ENCODE measurements at places on chromosomes 2 and 18.

GRCh38 chr2:128535953-128536352 lies 217.3 kb upstream of the HS6ST1 start:
- DNase-seq = no peak

GRCh38 chr2:161141033-161141432 lies 19.2 kb upstream of the TANK start:
- no peak for DNase-seq

GRCh38 chr2:216117561-216118340 lies 8.6 kb downstream of the XRCC5 start:
- DNase-seq = no peak

GRCh38 chr2:109537565-109538222 lies 76.1 kb downstream of the SEPTIN10 start:
- no peak for DNase-seq

GRCh38 chr2:7800031-7800430 lies 881.8 kb upstream of the ID2 start:
- no peak for DNase-seq

- no peak for DNase-seq
Measured at GRCh38 chr2:237132799-237133198, 47.1 kb downstream of the COPS8 start.

DNA sequence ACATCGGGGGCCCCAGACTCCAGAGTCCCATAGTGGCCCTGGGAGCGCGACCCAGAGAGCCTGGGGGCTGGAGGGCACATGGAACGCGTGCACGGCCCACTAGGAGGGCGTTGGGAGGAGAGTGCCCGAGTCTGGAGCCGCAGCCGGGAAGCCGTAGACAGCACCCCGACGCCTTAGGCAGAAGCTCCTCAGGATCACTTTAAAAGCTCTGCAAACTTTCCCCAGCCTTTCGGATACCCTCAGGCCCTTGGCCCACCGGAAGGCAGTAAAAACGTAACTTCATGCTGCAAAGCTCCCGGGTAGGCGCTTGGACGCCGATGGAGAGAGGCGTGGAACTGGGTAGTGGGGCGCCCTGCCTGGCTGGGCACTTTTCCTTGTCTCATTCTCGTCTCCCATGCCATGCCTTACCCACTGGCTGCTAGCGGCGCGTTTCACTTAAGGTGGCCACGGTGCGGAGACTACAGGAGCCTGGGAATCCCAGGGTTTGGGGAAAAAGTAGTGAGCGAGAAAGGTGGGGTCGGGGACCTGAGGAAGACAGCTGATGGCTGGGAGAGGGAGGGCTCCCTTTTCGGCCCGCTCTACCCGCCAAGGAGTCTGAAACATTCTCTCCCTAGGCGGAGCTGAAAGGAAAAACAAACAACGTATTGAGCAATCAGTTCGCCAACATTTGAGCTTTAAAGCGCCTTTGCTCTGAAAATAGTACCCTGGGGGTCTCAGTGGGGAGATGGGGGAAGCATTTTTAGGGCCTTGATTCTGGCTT lies 141.8 kb downstream of the MEIS1 start:
- DNase-seq = no peak

DNA sequence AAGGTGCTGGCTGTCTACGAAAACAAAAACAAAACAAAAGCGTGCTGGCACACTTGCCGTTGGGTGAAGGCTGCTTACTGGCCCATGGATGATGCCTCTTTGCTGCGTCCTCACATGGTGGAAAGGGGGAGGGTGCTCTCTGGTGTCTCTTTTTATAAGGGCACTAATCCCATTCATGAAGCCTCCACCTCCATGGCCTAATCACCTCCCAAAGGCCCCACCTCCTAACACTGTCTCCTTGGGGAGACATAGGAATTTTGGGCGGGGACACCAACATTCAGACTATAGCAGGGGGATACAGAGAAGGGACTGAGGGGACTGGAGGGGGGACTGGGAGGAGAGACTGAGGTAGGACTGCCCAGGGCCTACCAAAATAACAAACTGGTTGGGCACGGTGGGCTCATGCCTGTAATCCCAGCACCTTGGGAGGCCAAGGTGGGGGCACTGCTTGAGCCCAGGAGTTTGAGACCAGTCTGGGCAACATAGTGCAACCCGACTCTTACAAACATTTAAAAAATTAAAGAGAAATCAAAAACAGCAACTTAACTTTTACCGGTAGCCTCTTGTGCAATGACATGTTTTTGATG lies 14.5 kb downstream of the PTMA start:
- DNase-seq = no peak

DNA sequence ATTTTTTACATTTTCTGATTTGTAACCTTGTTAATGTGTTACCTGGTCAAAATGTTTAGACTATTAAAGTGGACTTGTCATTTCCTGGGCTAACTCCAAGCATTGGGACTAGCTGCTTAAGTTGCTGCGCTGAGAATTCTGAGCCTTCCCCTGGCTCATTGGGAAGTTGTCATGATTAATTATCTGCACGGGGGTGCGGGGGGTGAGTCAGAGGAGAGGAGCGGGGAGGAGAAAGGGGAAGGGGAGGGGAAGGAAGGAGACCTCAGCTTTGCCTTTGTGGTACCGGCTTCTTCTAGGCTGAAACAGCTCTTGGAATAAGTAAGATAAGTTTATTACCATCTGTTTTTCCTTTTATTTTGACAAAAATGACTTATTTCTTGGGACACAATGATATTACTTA lies 52.9 kb upstream of the APCDD1 start:
- no peak for DNase-seq

GRCh38 chr18:44465381-44465841 lies 215.3 kb upstream of the SETBP1 start:
- DNase-seq = no peak

- no peak for DNase-seq
Measured at GRCh38 chr2:29033172-29033571, 41.2 kb downstream of the PCARE start.

DNA sequence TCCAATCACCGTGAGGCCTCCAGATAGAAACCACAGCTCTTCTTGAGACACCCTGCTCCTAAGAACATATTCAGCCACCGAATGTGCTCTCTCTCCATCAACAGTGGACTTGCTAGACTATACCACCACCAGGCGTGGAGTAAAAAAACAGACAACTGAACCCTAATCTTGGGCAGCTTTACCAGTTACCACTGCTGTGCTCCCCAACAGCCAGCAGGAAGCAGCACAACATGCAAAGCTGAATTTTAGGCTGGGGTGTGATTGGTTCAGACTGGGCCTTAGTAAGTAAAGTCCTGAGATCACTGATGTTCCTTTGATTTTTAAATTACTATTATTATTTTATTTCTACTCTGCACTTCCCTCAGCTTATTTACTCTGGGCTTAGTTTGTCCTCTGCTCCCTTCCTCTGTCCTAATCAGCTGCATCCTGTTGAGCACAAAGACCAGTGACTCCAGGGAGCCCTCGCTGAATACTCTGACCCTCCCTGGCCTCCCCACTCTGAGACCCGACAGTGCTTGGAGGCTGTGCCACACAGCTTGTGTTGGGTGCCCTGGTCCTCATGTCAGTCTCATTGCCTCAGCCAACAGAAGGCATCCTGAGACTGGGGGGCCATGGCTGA lies 21.9 kb downstream of the MRPL35 start:
- no peak for DNase-seq

DNA sequence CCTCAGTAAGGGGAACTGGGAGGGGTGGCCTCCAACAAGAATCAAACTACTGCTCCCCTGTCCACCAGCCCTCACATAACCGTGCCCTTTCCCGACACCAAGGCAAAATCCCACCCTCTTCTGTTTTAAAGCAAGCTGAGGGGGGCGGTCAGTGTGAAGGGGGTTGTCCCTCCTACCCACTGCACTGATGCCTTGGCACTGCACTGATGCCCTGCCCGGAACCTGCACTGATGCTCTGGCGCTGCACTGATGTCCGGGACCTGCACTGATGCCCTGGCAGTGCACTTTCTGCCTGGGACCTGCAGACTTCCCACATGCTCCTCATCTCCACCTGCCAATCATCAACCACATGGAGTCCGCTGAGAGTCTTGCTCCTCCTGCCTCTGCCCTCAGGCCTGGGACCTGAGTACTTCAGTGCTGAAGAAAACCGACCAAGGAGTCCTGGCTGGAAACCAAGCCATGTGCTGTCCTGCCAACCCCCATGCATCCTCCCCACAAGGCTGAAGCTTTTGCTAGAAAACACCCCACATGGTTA lies 179.5 kb downstream of the SMAD2 start:
- DNase-seq = no peak

- DNase-seq = no peak
Measured at GRCh38 chr2:45002686-45003085, 6.6 kb downstream of the SIX2 start.

DNA sequence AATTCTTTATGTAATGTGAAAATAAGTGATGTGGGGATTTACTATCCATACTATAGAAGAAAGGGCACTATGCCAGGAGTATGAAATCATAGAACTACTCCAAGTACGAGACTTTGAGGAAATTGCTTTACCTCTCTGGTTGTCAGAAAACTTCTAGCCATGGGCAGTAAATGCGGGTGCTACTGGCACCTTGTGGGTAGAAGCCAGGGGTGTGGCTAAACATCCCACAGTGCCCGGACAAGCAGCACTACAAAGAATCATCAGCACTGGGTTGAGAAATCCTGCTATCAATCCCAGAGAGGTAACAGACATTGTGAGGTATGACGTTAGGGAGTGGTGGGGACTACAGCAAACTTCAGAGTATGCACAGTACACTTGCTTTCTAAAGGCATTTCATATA lies 453.5 kb upstream of the TNP1 start:
- DNase-seq = no peak

DNA sequence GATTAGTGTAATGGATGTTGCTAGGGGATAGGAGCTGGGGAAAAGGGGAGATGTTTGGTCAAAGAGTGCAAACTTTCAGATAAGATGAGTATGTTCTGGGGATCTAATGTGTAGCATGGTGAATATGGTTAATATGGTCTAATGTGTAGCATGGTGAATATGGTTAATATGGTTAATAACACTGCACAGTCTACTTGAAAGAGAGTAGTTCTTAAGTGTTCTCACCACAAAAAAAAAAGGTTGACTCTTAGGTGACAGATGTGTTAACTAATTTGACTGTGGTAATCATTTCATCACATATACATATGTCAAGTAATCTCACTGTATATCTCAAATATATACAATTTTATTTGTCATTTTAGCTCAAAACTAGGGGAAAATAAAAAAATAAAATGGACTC lies 121.3 kb upstream of the CD226 start:
- DNase-seq = no peak

DNA sequence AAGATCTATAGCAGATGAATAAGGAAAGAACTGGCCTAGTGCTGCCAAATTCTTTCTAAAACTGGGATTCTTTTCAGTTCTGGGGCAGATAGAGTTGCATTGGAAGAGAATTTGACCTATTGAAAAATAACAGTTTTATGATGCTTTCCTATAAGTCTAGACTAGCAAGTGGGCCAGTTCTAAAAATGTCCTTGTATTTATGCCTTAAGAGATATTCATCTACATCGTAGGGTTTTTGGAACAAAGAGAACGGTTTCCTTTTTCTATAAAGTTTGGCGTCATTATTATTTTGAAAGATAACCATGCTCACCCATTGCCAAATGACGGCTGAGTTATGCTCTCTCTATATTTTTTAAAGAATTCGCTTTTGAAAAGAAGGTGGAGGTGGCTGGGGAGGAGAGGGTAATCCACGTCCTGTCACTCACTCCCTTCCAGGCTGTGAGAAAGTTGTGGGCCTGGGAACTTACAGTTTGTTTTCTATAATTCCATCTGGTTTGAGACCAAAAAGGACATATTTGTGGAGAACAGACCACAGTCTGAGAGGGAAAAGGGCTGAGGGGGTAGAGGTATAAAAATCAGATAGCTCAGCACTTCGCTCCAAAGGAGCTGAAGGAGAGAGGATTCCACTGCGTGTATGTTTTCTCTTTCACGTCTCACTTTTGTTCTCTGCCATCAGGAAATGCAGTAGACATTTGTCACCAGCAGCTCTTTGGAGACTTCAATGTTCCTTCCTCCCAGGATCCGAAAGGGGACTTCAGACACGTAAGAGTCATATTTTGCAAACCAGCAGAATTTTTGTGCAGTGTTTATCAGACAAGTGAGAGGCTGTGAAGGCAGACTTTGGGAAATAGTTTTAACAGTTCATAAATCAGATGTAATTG lies 281.9 kb upstream of the FN1 start:
- no peak for DNase-seq

GRCh38 chr2:16613539-16614011 lies 52.1 kb downstream of the CYRIA start:
- DNase-seq = no peak

- no peak for DNase-seq
Measured at GRCh38 chr2:212956665-212957607, 194.5 kb downstream of the IKZF2 start.

DNA sequence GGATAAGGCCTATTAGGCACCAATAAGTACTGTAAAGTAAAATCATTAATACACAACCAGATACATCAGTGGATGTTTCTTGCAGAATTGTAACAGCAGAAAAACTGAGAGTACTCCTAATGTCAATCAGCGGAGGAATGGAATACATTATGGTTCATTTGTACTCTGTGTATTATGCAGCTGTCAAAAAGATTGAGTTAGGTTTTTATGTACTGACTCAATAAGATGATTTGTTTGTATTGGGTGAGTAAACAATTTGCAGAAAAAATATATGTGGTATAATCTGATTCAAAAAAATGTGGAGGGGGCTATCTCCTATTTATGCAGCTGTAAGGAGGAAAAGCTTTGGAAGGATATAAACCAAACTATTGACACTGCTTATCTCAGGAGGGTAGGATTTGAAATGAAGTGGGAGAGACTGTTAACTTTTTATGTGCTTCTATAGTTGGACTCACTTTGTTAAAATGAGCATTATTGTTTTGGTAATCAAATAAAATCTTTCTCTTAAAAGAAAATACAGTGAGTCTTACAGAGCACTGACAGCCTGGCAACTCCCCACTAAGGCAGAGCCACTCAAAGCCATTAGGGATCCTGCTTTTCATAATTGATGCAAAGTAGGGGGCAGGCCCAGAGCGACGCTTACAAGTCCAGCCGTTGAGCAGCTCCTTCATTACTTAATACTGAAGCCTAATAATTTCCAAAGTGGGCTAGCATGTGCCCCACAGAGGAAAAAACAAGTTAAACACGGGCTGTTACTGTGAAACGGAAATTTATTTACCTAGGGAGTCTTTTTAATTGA lies 168.8 kb downstream of the PHLPP1 start:
- no peak for DNase-seq

All from cortex of kidney (tissue), 1 donor.